ENCODE measurements at places on chromosomes 3 and 15.

GRCh38 chr3:151384741-151385174, at the start of gene P2RY12:
P2RY12 (minus strand) TSS chr3:151384753; CDS start chr3:151338845, 45,908 bp downstream.
- DNase-seq = peak; percentile 36

DNA sequence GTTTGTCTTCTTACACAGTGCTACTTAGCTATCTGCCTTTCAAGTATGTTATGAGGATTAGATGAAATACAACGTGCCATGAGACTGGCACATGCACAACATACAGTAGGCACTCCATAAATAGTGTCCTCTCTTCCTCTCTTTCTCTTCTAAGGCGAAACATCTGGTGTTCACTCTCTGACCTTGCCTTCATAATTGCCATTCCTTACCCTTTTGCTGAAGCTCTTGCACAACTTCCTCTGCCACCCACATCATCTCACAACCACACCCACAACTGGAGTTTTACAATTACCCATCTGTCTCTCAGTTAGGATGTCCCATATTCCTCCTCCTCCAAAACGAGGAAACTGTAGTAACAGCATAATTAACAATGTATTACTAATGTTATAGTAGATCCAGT, 26.4 kb upstream of the ACP3 start:
- DNase-seq = peak; percentile 95

- no peak for DNase-seq
Observed at GRCh38 chr3:64352639-64352992, 127.3 kb upstream of the PRICKLE2 start.

GRCh38 chr15:68518046-68518445, 60.7 kb upstream of the CORO2B start:
- DNase-seq = no peak

GRCh38 chr15:52193321-52193720, 2.1 kb upstream of the GNB5 start:
- no peak for DNase-seq

DNA sequence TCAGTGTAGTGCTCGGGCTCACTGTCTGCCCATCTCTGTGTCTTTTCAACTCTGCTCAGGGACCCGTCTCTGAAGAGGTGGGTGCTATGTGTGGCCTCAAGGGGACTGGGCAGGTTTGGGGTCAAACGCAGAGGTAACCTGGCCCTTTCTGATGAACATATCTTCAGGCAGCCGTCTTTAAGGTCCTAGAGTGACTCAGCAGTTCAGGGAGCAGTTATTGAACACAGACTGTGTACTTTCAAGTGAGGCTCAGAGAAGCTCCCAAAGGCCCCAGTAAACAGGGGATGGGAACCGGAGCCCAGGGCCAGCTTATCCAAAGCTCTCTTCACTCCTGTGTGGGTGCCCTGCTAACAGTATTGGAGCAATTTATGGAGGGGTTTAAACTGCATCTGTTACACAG, 73.1 kb downstream of the WDR76 start:
- no peak for DNase-seq

DNA sequence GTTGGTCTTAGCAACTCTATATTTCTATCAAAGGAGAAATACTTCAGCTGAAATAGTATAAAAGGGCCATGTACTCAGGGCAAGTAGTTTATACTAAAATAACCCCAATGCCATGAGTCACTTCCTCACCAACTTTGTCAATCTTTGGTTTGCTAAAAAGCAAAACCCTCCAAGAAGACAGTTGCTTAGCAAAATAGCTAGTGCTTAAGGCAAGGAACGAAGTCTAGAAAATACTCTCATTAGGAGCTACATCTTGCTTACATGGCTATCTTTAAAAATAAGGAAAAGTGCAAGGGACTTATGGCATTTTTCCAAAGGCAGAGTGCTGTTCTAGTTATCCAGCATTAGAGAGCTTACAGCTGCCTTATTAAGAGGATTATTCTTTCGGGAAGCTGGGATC, 28.4 kb downstream of the P3H2 start:
- DNase-seq = no peak

All from KBM-7 (cell line).